Activated T-helper 1 cell treated with anti-CD3 and anti-CD28 coated beads, Interleukin-2, amount 50 U/mL, for 16 hours (primary cell): ENCODE measurements at places on chromosomes 12 and 14.

GRCh38 chr14:61568572-61569011, 126.7 kb upstream of the HIF1A start:
- no peak for DNase-seq

- DNase-seq, result no peak
Measured at GRCh38 chr14:55814064-55814463, 234.1 kb downstream of the KTN1 start.

GRCh38 chr14:51283402-51284085, 43.5 kb downstream of the TMX1 start:
- no peak for DNase-seq

DNA sequence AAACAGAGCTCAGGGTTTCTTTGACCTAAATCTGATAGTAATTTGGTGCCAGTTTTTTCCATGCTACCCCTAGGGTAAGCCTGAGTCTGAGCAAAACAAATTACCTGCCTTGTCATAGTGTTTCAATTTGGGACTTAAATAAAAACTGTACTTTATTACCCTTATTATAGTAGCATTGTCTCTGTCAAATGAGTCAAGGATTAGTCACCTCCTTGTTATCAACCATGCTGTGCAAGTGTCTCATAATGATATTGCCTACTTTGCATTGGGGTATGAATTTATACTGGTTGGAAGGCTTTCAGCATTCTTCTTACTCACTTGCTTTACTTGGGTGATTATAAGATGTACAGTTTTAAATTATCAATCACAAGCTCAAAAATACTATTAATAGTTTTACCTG, 380.0 kb downstream of the LRFN5 start:
- DNase-seq, result no peak

GRCh38 chr12:75720812-75721641, 209.6 kb upstream of the KRR1 start:
- no peak for DNase-seq

DNA sequence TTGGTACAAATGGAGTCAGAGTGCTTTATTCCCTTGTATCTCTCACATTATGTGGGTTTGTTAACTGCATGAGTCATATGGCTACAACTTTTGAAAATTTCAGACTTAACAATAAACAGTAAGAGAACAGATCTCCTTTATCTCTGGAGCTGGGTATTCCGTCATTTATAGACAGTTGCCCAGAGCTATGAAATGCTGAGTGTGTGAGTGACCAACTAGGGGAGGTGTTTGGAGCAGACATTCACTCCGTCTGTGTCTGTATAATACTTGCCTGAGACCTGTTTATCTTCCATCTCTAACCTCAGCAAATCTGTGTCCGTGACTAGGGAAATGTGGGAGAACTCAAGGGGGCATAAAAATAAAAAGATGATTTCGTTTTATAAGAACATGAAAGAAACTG, 279.9 kb upstream of the FAR2 start:
- no peak for DNase-seq

DNA sequence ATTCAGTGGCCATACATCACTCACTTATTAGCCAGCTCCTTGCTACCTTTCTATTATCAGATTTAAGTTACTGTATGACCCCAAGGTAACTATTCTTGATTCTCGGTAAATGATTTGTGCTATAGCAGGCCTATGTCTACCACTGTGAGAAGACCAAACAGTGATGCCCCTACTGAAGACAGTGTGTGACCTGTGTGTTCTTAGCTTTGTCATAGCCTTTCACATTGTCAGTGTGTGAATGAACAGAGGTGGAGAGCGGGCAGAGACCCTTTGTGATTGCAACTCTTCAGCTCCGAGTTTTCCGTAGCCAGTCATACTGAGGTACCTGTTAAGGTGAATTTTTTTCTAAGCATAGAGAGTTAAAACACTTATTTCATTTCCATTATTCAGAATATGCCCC, 294.0 kb downstream of the LRFN5 start:
- DNase-seq, result no peak

DNA sequence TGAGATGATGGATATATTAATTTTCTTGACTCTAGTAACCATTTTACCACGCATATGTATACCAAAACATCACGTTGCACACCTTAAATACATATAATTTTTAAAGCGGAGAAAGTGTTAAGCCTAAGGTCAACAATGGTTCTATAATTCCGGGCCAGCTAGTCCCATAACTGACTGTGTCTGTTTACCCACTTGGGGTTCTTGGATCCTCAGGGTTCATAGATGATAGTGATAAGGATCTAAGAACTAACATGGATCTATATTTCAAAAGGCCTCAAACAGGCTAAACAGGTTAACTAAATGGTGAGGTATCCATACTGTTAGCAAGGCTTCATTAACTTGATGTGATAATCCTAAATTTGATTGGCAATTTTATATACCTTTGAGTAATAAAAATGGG, 9.8 kb downstream of the SLC38A1 start:
- DNase-seq, result no peak

- DNase-seq, result no peak
Measured at GRCh38 chr12:67062193-67062592, 207.0 kb upstream of the CAND1 start.

- no peak for DNase-seq
Measured at GRCh38 chr12:88056571-88056970, 27.4 kb upstream of the C12orf50 start.

DNA sequence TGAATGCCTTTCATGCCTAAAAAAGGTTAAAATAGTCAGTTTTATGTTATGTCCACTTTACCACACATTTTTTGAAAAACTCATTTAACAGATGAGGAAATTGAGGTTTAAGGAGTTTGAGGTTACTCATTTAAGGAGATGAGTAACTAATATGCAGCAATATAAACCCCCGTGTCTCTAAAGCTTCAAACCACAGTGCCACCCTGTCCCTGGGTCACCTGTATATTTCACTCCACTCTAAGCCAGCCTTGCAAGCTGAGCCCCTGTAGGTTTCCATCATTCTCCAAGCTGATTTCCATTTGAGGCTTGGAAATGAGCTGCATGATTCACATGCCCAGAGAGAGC, 64.4 kb downstream of the NUAK1 start:
- no peak for DNase-seq

DNA sequence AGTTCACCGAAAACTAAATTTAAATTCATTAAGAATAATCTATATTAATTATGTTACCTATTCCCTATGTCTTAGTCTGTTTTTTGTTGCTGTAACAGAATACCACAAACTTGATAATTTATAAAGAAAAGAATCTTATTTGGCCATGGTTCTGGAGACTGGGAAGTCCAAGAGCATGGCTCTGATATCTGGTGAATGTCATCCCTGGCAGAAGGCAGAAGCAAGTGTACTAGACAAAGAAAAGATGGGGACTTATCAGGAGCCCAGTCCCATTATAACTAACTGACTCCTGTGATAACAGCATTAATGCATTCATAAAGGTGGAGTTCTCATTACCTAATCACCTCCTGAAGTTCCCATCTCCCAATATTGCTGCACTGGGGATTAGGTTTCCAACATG, 33.3 kb upstream of the BCAT1 start:
- no peak for DNase-seq

- no peak for DNase-seq
Measured at GRCh38 chr12:122867691-122868461, 28.0 kb downstream of the VPS37B start.

DNA sequence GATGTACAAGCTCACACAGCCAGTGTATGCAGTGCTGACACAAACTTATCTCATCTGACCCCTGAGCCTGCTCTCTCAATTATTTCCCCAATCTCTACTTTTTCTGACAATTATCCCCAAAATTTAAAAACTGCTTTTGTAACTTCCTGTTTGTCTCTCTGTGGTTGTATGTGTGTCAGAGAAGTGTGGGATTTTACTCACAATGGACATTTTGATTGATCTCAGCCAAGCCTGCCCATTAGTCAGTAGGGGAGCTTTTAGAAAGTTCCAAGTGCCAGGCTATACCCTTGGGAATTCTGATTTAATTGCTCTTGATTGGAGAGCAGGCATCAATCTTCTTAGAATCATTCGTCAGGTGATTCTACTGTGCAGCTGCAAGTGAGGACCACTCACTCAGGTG, 64.9 kb upstream of the LMNTD1 start:
- DNase-seq, result no peak

- no peak for DNase-seq
Measured at GRCh38 chr12:62692884-62693283, 226.3 kb downstream of the MON2 start.

GRCh38 chr14:105442834-105443233, 23.2 kb downstream of the MTA1 start:
- no peak for DNase-seq

DNA sequence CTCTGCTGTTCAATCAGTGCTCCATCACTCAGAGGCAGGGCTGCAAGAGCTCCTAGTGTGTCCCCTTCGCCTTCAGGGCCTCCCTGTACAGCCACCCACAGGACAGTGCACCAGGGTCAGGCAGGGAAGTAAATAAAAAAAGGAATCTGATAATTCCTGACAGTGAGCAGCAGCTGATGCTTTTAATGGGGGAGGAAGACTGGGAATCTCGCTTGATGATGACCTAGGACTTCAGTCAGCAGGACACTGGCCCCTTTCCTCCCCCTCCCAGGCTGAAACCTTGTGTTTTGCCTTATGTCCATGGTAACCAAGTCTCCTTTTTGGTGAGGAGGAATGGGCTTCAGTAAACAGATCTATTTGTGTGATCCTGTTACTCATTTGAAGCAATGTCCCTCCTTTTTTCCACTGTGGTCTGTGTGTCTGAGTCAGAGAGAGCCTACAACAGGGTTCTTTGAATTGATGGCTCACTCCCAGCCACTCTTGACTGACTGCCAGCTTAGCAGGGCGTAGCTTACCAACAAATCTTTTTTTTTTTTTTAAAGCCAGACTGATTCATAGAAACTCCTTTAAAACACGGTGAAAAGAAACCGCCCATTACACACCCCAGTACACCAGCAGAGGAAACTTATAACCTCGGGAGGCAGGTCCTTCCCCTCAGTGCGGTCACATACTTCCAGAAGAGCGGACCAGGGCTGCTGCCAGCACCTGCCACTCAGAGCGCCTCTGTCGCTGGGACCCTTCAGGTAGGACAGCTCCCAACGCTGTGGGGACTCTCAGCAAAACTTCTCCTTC, at the start of gene EMP1:
Gene EMP1 (plus strand): TSS at position 597 of the 792 bp plus-strand sequence. CDS start 14,785 bp downstream, outside the sequence.
- peak; percentile 63 for DNase-seq
